ENCODE measurements at places on chromosomes 2 and 18. TPM values are rescaled to one million over a fixed set of nuclear protein-coding genes. Genes with fewer than 3 reads are reported as not detected.

GPR35 gene
- 84.3 TPM for total RNA-seq

GRCh38 chr18:50844960-50845359 lies 25.1 kb upstream of the MRO start:
- no peak for DNase-seq

DNA sequence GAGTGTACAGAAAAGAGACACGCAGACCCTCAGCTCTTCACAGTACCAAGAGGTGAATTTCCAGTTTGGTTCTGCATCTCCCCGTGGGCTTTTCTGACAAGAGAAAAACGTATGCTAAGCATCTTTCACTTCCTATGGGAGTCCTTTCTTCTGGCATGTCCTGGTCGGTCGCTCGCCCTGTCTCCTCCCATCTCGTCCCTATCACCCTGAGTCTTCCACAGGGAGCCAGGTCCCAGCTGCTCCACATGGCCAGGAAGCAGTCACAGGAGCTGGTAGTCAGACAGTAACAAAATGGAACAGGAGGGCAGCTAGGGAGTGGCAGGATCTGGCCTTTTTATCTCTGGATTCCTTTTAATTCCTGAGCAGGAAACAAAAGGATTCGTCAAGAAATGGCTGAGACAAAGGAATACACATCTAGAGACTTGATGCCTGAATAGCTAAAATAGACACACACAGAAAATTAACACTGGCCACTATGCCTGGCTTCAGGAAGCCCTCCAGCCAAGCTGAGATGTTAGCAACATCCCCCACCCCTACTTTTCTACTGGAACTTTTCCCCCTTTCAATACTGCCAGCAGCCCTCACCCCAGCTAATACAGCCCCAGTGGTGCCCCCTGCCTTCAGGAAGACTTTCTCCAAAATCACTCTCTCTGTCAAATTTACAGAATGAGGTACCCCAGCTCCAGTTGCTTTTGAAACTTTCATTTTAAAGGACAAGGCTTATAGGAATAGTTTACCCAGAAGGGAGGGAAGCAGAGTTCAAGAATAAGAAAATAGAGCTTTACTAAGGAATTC lies 136.1 kb downstream of the DNER start:
- no peak for DNase-seq

GRCh38 chr2:9668687-9669345 lies 38.0 kb upstream of the YWHAQ start:
- DNase-seq = no peak

DNA sequence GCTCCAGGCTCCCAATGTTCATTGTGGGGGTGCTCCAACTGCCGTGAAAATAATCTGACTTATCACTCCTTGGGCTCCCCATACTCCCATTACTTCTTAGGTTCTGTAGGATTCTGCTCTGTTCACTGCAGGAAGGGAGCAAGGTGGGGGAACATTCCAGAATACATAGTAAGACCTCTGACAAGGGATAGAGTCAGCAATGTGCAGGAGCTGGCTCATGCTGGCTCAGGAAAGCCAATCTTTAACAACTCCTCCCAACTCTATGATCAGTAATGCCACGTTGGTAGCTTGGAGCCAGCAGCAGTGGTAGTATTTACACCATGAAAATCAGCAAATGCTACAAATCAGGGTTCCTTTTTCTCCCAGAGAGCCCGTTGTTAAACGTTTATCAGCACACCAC lies 44.4 kb downstream of the FECH start:
- DNase-seq = no peak

All from left colon (tissue), 2 donors.